ENCODE measurements at places on chromosomes 16 and 17. TPM values are rescaled to one million over a fixed set of nuclear protein-coding genes. Genes with fewer than 3 reads are reported as not detected.

Gene CNP
- total RNA-seq, result 55.5 TPM

Gene C16orf92
- total RNA-seq, result not detected

Gene PKD1
- 18.9 TPM for total RNA-seq

Gene KIF2B
- not detected for total RNA-seq
